ENCODE measurements at places on chromosomes 7 and 10.

DNA sequence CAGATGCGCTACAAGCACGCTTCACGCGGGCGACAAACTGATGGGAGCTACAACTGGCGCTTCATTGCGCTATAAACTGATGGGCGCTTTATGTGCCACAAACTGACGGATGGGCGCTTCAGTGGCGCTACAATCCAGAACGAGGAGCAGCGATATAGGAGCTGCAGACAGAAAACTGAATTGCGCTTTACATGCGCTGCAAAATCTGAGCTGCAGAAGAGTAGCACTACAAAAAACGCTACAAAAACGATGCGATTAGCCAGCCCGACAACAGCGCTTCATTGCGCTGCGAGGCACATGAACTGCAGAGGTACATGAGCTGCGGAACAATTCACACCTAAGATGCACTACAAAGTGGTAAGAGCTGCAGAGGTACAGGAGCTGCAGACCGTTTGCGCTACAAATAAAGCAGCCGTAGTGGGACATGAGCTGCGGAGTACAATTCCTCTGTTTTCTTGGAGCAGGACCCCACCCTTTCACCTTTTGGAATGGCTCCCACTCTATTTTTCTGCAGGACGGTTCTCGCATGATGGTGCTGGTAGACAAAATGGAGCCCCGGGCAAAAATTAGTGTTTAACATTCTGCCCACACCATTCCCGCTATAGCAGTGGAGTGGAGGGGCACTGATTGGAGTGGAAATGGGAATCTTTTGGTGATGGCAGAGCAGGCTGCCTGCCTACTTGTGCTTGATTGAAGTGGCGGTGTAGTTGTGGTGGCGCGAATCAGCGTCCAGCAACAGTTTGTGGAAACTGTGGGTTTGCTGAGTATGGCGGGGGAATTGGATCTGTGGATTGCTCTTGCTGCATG, 1.2 kb upstream of the SGCE start:
- DNase-seq = no peak

- no peak for DNase-seq
Observed at GRCh38 chr10:107740962-107741690, 576.6 kb upstream of the SORCS1 start.

DNA sequence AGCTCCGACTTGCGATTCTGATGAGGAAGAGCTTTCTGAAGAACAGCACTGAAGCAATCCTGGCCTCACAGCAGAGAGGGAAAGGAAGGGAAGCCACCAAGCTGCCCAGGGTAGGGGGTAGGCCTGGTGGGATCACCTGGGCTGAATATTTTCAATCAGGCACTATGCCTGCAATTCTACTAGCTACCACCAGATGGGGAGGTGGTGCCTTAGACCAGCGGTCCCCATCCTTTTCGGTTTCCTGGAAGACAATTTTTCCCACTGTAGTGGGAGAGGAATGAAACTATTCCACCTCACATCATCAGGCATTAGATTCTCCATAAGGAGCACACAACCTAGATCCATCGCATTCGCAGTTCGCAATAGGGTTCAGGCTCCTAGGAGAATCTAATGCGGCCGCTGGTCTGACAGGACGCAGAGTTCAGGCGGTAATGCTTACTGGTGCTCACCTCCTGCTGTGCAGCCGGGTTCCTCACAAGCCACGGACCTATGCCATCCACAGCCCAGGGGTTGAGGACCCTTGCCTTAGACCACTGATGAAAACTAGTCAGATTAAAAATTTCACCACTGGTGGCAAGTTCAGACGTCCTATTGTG, 2.7 kb downstream of the LRRC20 start:
- peak; percentile 92 for DNase-seq

GRCh38 chr7:139808427-139808826, 20.6 kb upstream of the TBXAS1 start:
- DNase-seq = no peak

DNA sequence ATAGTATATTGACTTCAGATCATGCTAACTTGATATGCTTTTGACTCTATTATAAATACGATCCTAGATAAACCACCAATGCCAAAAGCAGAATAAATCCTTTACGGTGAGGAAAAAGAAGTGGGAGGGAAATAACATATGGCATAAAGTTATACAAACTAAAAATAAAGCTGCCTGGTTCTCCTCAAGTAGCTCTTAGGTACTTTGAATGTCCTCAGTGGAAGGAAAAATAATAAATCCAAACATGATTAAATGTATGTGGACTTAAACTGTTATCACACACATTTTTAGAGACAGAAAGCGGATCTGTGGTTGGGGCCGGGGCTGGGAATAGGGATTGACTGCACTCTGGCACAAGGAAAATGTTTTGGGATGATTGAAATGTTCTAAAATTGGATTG, 23.6 kb downstream of the EEPD1 start:
- DNase-seq = no peak

- peak; percentile 31 for DNase-seq
Observed at GRCh38 chr7:101833799-101834198, 16.4 kb downstream of the CUX1 start.

DNA sequence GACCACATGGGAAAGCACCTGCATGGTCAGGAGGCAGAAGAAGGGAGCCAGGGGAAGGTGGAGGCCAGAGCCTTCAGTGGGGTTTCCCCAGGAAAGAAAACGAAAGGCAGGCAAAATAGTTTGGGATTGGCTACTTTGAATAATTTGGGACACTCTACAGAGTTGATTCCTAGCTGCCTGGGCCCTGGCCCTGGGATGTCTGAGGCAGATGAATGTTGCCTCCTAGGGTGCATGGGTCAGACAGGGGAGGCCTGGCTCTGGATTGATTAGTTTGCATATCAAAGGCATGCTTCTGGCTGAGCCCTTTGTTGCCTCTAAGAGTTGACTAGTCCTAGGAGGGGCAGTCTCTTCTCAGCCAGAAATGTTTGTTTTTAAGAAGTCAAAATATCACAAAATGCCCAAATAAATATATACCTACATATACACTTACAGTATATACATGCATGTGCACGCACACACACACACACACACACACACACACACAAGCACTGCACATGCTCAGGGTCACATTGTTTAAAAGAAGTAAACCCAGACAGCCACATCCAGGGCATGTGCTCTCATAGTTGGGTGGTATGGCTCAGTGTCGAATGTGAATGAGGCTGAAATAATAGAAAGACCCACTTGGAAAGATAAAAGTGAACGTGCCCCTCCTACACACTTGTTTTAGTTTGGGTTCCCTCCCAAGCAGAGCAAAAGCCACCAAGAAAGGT, 184.2 kb downstream of the GPAM start:
- DNase-seq = peak; percentile 61

GRCh38 chr7:132565885-132566284, 10.4 kb downstream of the PLXNA4 start:
- DNase-seq = no peak

GRCh38 chr10:43671659-43672531, 23.2 kb upstream of the ZNF32 start:
- peak; percentile 87 for DNase-seq

DNA sequence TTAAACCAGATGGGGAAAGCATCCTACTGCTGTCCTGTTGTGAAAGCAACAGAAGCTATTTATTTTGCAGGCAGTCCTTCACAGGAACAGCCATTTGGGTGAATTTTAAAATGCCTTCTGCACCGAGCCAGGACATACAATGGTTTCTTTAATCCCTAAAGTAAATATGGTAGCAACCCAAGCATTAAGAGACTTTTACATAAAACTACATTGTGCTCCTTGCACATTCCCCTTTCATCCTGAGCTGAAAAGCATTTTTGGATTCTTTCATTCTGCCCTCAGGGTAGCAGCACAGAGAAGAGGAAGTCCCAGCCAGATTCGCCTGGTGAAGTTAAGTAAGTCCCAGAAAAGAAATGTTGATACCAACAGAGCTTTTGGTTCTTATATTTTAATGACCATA, 84.0 kb upstream of the FAM3C start:
- no peak for DNase-seq

- no peak for DNase-seq
Observed at GRCh38 chr7:30142710-30143109, 7.9 kb downstream of the MTURN start.

GRCh38 chr10:1515121-1515779, 222.1 kb downstream of the ADARB2 start:
- DNase-seq = peak; percentile 24

- peak; percentile 32 for DNase-seq
Observed at GRCh38 chr7:156515911-156516790, 124.4 kb upstream of the RNF32 start.

- no peak for DNase-seq
Observed at GRCh38 chr7:132609906-132610520, 33.7 kb upstream of the PLXNA4 start.

- no peak for DNase-seq
Observed at GRCh38 chr7:36763132-36763816, 39.0 kb upstream of the AOAH start.

DNA sequence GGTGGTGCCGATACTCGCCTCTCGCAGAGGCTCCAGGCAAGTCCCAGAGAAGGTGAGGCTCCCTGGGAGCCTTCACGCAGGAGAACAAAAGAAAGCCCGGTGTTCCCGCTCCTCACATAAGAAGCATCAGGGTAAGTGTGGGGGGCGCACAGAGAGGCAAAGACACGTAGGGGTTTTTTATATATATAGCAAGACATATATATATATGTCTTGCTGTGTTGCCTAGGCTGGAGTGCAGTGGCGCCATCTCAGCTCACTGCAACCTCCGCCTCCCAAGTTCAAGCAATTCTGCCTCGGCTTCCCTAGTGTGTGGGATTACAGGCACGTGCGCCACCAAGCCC, 61.3 kb downstream of the PDIA4 start:
- no peak for DNase-seq

DNA sequence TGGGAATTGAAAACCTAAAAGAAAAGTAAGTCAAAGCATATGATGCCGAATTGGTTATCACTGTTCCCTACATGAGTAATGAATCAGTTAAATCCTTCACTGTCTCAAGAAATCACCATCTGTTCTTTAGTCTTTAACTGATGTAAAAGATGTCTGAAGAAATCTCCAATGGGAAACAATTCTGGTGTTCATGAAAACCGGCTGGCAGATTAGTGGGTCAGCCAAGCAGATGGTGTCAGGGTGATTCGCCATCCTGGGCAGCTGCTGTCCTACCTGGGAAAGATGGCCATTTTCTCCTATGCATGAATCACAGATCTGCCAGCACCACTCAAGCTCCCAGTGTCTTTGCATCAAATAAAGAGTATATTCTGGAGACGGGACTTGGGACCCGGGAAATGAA, 925.2 kb upstream of the GHITM start:
- no peak for DNase-seq

DNA sequence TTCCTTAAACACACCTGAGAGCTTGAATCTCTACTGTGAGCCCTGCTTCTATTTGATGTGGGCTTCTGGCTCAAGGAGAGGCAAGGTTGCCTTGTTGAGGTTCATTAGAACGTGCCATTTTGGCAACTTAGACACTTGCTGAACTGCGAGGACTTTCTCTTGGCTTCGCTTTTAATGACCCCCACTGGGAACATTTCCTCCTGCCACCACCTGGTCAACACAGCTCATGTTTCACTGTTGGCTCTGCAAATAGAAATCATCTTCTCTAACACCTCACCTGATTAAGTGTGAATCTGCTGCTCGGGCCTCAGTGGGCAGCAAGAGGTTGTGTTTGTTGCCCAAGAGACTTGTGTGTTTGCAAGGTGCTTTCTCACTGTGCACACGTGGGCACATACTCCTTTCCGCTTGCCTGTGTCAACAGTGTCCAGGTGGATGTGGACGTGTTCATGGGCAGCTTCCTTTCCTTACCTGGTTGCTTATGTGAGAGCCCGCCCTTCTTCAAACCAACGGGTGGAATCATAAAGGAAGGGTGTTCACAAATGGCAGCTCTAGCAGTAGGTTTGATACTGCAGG, 147.0 kb downstream of the NRP1 start:
- DNase-seq = no peak

DNA sequence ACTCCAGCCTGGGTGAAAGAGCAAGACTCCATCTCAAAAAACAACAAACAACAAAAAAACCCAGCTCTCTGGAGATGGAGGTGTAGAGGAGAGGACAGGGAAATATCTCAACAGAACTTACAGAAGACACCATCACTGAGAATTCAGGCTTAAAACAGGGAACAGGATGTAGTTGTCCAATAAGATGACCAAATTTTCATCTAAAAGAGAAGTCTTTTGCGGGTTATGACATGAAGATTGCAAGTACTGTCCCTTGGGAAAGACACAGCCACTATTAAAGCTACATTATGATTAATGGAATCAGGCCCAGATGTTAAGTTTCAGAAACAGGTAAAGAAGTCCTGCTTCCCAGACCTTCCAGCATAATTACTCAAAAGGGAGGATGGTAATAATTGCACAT, 235.2 kb upstream of the NRP1 start:
- DNase-seq = no peak

DNA sequence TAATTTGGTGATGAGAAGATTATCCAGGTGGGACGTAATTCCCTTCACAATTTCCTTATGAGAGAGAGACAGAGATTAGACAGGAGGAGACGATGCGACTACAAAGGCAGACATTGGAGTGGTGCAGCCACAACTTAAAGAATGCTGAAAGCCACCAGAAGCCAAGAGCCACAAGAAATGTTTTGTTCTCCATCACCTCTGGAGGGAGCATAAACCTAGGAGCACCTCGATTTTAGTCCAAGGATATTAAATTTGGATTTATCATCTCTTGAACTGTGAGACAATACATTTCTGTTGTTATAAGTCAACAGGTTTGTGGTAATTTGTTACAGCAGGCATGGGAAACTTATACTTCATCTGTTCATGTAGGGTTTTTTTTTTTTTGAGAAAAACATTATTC, 418.9 kb downstream of the DGKB start:
- DNase-seq = no peak

DNA sequence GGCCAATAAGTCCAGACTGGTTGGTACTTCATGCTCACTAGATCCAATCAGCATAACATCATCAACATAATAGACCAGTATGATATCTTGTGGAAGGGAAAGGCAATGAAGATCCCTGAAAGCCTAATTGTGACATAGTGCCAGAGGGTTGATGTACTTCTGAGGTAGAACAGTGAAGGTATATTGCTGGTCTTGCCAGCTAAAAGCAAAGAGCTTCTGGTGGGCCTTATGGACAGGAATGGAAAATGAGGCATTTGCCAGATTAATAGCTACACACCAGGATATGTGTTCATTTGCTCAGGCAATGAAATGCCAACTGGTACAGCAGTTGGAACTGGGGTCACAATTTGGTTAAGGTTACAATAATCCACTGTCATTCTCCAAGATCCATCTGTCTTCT, 156.4 kb downstream of the HTR7 start:
- no peak for DNase-seq

GRCh38 chr7:79806161-79806734, 328.4 kb upstream of the GNAI1 start:
- no peak for DNase-seq

DNA sequence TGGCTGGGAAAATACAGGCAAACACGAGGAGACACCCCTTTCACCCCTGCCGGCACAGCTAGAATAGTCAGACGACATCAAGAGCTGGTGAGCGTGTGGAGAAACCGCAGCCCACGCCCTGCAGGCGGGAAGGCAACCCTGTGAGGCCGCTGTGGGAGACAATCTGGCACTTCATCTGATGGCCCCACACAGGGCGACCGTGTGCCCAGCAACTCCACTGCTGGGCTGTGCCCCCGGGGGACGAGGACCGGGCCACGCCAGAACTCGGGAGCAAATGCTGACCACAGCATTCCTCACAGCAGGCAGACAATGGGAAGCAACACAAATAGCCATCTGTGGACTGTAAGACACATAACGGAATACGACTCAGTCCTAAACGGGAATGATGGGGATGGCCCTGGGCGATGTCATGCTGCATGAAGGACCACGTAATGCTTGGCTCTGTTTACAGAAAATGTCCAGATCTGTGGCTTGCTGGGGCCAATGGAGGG, 58.9 kb downstream of the CFAP46 start:
- DNase-seq = no peak

GRCh38 chr10:15169555-15170401, 1.3 kb upstream of the NMT2 start:
- DNase-seq = no peak

All from H7 (cell line).